Naive thymus-derived CD4-positive, alpha-beta T cell (primary cell): ENCODE measurements at places on chromosomes 4 and X.

DNA sequence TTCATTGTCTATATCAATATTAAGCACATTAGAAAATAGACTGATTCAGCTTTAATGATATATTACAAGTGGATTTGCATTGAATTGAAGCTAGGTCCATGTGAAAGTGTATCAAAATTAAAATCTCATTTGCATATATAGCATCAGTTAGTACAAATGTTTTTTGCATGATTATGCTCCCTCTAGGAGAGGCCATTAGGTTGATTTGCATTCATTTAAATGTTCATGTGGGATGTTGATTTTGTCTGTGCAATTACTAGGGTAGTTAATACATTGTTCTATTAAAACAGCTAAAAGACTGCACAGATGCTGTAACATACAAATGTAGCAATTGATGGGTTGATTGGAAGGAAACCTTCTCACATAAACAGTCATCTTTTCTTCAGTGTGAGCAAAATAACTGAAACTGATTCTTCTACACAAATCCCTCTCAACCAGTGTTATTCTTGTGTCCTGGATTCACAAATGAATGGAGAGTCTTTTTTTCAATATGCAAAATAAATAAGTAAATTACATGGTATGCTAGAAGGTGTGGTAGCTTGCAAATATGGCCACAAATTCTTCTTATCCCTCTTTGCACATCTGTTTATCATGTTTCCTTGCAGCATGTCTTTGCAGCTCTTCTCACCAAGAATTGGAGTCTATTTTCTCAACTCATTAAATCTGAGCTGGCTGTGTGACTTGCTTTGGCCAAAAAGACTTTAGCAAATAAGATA lies 48.6 kb upstream of the DYNLT3 start:
- no peak for DNase-seq

DNA sequence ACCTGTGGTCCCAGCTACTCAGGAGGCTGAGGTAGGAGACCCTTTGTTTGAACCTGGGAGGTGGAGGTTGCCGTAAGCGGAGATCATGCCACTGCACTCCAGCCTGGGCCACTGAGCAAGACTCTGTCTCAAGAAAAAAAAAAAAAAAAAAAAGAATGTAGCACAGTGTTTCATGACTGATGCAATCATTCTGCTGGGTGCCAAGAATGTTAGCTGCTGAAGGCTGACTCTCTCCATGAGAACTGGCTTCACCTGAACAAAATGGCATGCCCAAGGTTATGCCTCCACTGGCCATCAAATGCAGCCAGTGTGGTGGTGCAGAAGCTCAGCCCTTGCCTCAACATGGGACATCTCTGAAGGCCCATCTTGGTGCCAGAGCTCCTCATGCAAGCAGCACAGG lies 412.1 kb downstream of the ADAM29 start:
- no peak for DNase-seq

GRCh38 chr4:75037252-75037651 lies 104.3 kb downstream of the PARM1 start:
- DNase-seq: no peak

- DNase-seq: no peak
Observed at GRCh38 chrX:133364196-133364595, 51.1 kb downstream of the GPC4 start.

GRCh38 chrX:11375614-11376119 lies 82.5 kb downstream of the AMELX start:
- no peak for DNase-seq

GRCh38 chr4:120871173-120871572 lies 51.4 kb downstream of the PRDM5 start:
- no peak for DNase-seq

GRCh38 chr4:183863155-183863825 lies 41.8 kb upstream of the STOX2 start:
- no peak for DNase-seq

DNA sequence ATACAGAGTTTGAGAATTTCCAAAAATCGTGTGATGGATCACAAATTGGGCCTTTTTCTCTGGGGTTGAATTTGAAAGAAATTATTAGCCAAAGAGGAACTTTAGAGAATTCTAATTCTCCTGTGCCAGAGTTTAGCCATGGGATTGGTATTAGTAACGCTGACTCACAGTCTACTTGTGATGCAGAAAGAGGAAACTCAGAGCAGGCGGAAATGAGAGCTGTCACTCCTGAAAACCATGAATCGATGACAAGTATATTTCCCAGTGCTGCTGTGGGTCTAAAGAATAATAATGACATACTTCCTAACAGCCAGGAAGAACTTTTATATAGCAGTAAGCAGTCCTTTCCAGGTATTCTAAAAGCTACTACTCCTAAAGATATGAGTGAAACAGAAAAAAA lies 64.9 kb downstream of the N4BP2 start:
- DNase-seq: no peak
